Endothelial cell of umbilical vein (primary cell): ENCODE measurements at places on chromosomes 16 and 17.
A peak's percentile ranks its signal among the peaks of the same experiment; 100 is the strongest.

- H3K36me3 ChIP-seq, result peaks cover 6% of the 10 kb centered on the region
- peak; percentile 15 for DNase-seq
- no peaks in the 10 kb centered on the region for H3K27me3 ChIP-seq
- H3K4me1 ChIP-seq, result no peaks in the 10 kb centered on the region
- no peak overlapping the region for H3K27ac ChIP-seq
Observed at GRCh38 chr16:80974649-80975376, 31.9 kb downstream of the CMC2 start.

GRCh38 chr17:44689477-44690217, at the start of gene CCDC43:
TSS of gene CCDC43 (minus strand) at chr17:44689776. CDS start at chr17:44689753, 23 bp downstream.
- no peaks in the 10 kb centered on the region for H3K36me3 ChIP-seq
- H3K27ac ChIP-seq, result peak within 1 kb of the TSS; percentile 62
- DNase-seq, result peak; percentile 95
- no peaks in the 10 kb centered on the region for H3K27me3 ChIP-seq

GRCh38 chr16:12236589-12236988, 260.1 kb downstream of the SNX29 start:
- no peak overlapping the region for H3K27ac ChIP-seq
- no peaks in the 10 kb centered on the region for H3K4me1 ChIP-seq
- no peaks in the 10 kb centered on the region for H3K36me3 ChIP-seq
- no peak overlapping the region for H3K4me3 ChIP-seq
- no peaks in the 10 kb centered on the region for H3K27me3 ChIP-seq
- no peak for DNase-seq

DNA sequence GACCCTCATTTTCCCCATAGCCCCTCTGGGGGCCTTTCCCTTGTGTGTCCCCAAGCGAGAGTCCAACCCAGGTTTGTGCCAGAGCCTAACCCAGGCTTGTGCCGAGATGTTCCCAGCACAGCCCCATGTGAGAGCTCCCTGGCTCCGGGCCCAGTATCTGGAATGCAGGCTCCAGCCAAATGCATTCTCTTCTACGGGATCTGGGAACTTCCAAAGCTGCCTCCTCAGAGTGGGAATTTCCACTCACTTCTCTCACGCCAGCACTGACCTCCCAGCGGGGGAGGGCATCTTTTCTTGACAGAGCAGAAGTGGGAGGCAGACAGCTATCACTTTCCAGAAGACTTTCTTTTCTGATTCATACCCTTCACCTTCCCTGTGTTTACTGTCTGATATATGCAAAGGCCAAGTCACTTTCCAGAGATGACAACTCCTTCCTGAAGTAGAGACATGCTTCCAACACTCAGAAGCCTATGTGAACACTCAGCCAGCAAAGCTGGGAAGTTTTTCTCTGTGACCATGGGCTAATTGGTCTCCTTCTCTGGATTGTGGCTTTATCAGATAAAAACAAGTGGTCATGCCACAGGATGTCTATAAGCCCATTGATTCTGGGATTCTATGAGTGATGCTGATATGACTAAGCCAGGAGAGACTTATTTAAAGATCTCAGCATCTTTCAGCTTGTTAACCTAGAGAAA, 2.5 kb upstream of the CCL2 start:
- peaks cover 86% of the 10 kb centered on the region for H3K4me1 ChIP-seq
- no peaks in the 10 kb centered on the region for H3K27me3 ChIP-seq
- no peaks in the 10 kb centered on the region for H3K36me3 ChIP-seq
- H3K4me3 ChIP-seq, result no peak overlapping the region
- DNase-seq, result peak; percentile 98

DNA sequence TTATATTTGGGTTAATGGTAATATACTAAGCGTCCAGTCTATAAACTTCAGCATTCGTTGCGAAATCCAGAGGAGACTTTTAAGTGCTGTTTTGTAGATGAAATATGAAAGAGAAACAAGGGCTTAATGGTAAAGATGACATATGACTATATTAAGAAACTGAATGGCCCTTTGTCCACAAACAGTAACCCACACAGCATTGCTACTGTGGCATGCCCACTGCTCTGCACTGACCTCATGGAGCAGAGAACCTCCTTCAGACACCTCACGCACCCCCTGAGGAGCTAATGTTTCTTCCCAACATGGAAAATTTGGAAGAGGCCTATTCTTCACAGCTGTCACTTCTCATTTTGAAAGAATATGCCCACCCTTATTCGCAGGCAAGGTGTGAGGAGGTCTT, 26.7 kb downstream of the ASPA start:
- no peak overlapping the region for H3K4me3 ChIP-seq
- DNase-seq, result no peak
- H3K4me1 ChIP-seq, result no peaks in the 10 kb centered on the region

GRCh38 chr16:83214671-83215070, 587.9 kb downstream of the CDH13 start:
- no peaks in the 10 kb centered on the region for H3K36me3 ChIP-seq
- DNase-seq, result no peak
- H3K4me1 ChIP-seq, result no peaks in the 10 kb centered on the region
- no peak overlapping the region for H3K4me3 ChIP-seq
- H3K27me3 ChIP-seq, result no peaks in the 10 kb centered on the region

DNA sequence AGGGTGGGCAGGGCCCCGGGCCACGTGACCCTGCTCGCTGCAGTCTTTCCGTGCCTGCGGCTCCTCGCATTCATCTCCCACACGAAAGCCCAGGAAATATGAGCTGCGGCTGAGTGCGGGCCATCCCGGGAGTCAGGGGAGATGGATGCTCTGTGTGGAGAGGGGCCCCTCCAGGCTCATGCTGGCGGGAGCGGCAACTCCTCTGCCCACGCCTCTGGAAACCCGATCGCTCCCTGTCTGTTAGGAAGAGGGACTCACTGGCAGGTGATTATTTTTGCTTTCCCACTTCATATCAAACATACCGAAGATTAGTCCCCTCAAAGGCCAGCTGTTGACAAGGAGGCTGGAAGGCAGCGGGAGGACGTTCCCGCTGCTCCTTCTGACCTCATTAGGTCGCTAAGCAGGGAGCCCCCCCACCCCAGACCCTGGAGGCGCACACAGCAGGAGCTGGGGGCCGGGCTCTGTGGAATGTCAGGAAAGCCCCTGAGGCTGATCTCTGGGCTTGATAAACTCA, 228.5 kb downstream of the FOXL1 start:
- H3K27ac ChIP-seq, result no peak overlapping the region
- H3K4me1 ChIP-seq, result peaks cover 5% of the 10 kb centered on the region
- no peaks in the 10 kb centered on the region for H3K36me3 ChIP-seq
